Effector memory CD8-positive, alpha-beta T cell (primary cell): ENCODE measurements at places on chromosomes 1 and 21.

GRCh38 chr1:31891280-31891679 is 46.9 kb downstream of the PTP4A2 start:
- DNase-seq, result no peak

DNA sequence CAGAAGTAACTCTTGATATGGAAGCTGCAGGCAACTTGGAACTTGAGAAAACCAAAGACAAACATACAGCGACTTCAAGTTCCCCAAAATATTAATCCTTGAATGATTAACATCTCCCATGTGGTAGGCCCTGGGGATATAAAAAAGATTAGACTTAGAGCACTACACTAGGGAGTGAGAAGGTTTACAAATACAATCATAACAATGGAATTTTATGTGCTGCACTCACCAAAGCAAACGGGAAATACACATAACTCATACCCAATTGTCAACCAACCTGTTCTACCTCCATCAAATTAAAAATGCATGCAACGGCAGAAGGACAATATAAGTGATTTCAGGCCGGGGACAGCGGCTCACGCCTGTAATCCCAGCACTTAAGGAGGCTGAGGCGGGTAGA is 3.7 kb downstream of the SMYD3 start:
- no peak for DNase-seq

DNA sequence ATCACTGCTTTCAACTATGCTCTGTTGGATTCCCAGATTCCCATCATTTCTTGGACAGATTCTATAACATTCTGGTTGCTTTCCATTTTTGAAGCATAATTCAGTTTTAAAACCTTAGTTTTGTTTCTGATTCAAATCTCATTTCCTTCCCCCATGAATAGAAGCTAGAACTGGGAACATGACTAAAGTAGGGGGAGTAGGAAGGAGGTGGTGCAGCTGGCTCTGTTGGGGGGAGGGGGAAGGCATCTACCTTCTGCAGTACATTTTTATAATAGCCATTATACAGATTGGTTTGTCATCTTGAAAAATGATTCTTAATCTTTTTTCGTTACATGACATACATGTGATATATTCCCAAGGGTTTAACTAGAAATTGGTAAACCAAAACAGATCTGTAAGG is 48.1 kb downstream of the SMG7 start:
- no peak for DNase-seq

DNA sequence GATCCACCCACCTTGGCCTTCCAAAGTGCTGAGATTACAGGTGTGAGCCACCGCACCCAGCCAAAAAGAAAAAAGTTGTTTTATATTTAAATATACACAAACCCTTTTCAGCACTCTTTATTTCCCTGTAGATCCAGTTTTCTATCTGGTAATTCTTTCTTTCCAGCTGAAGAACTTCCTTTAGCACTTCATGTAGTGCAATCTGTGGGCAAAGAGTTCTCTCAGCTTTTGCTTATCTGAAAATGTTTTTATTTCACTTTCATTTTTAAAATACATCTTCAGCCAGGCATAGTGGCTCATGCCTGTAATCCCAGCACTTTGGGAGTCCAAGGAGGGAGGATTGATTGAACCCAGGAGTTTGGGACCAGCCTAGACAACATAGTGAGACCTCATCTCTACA is 28.5 kb upstream of the HYI start:
- no peak for DNase-seq
